ENCODE measurements at places on chromosomes 13 and 19.

DNA sequence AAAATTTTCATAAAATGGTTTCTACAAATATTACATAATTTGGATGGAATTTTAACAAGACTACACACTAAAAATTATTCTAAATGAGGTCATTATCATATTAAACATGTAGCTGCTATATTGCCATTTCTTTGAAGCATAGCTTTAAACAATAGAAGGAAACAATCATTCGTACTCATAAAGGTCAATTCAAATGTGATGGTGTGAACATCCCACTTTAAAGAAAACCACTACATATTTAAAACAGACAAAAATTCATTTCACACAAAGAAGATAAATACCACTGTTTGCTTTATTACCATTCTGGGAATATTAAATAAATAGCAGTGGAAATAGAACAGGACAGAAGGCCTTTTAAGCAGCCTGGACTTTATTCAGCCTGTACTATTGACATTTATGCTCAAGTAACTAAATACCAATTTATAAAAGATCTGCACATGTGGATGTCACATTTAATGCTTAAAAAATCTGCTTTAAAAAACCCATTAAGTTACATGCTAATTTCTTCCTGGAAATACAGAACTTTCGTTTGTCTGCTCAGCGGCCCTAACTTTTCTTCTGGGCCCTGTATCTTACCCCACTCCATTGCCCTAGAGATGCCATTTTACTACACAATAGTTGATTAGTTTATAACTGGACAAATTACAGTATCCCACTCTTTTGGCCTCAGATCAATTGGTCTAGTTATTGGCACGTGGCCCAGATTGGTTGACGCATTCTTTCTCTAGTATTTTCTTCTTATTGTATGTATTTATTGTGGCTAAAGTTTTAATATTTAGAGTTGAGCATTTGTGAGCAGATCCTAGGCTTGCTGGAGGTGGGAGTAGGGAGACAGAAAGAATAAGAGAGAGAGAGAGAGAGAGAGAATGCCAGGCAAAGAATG is 215.1 kb upstream of the SPRY2 start:
- DNase-seq: no peak

DNA sequence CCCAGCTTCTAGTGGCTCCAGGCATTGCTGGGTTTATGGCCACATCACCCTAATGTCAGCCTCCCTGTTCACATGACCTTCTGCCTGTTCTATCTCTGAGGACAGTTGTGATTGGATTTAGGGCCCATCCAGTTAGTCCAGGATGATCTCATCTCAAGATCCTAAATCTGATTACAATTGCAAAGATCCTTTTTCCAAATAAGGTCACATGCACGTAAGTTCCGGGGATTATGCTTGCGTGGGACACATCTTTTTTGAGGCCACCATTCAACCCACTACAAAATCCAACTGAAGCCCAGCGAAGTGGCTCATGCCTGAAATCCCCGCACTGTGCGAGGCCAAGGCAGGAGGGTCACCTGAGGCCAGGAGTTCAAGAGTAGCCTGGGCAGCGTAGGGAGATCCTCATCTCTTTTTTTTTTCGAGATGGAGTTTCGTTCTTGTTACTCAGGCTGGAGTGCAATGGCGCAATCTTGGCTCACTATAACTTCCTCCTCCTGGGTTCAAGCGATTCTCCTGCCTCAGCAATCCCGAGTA is 12.3 kb downstream of the PLD3 start:
- DNase-seq: no peak

- peak; percentile 80 for DNase-seq
These were observed 3.3 kb downstream of the LYL1 start for GRCh38 chr19:13099073-13099999.

GRCh38 chr13:48078251-48078656 is 16.6 kb downstream of the MED4 start:
- no peak for DNase-seq
